ENCODE measurements at places on chromosomes 5 and 9. TPM values are rescaled to one million over a fixed set of nuclear protein-coding genes. Genes with fewer than 3 reads are reported as not detected.

Gene SPINK4
- total RNA-seq, result not detected

Gene SLC46A2
- total RNA-seq, result not detected

Gene AHRR
- 3.0 TPM for total RNA-seq

Gene MEIKIN
- not detected for total RNA-seq

Gene FAM153A
- not detected for total RNA-seq

Gene FOXD4L3
- total RNA-seq, result 0.34 TPM

Gene FRMPD1
- total RNA-seq, result not detected

Gene WDR38
- not detected for total RNA-seq

Gene UBAC1
- total RNA-seq, result 28.1 TPM

Gene MEGF10
- total RNA-seq, result 0.05 TPM

Gene ADAMTSL1
- 20.9 TPM for total RNA-seq

Gene PRUNE2
- 12.7 TPM for total RNA-seq

Gene SCGB3A2
- not detected for total RNA-seq

Gene FREM1
- total RNA-seq, result 0.19 TPM

Gene ACTBL2
- not detected for total RNA-seq

Gene LOX
- total RNA-seq, result 151 TPM

Gene IFNA1
- not detected for total RNA-seq

Gene WDR31
- 0.98 TPM for total RNA-seq

Gene ITK
- total RNA-seq, result not detected

Gene LRRC19
- total RNA-seq, result not detected

Gene DNLZ
- 29.6 TPM for total RNA-seq
